Activated CD8-positive, alpha-beta memory T cell treated with anti-CD3 and anti-CD28 coated beads for 4 hours (primary cell): ENCODE measurements at places on chromosomes 4 and X.
A peak's percentile ranks its signal among the peaks of the same experiment; 100 is the strongest.

- no peak for DNase-seq
Observed at GRCh38 chrX:140432346-140433175, 72.3 kb downstream of the SOX3 start.

- no peak for DNase-seq
Observed at GRCh38 chr4:157888281-157888680, 284.5 kb downstream of the GASK1B start.

DNA sequence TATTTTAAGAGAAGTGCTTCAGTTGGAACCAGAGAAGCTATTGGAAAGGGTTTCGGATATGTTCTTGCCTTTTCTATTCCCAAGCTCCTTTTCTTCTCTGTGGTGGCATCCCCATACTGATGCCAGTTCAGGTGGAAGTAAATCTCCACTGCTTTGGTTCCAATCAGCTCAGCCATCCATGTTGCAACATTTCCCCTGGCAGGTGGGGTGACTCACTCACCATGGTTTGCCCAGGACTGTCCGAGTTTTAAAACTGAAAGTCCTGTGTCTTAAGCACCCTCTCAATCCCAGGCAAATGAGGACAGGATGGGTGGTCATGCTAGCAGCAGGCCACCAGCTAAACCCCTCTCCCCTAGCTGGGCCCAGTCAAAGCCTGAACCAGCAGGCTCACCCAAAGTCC, 15.1 kb downstream of the RAI2 start:
- no peak for DNase-seq

GRCh38 chr4:143232277-143232676, 47.6 kb downstream of the USP38 start:
- no peak for DNase-seq

GRCh38 chr4:14848229-14848628, 154.1 kb upstream of the CPEB2 start:
- DNase-seq, result no peak

DNA sequence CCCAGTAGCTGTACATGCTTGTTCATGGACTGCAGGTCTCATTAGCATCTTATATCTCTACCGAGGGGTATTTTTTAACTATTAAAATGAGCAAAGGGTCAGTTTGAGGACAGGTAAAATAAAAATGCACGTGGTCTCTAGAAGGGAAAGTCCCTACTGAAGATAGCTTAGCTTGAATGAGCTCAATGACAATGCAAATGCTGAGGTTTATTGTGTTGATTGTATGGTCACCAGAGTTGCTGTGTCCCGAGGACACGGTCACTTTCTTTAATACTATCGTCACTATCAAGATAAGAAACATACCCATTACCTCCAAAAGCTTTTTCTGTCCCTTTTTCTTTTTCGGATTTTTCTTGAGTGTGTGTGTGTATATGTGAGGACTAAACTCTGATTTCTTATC, 250.5 kb upstream of the PRKX start:
- no peak for DNase-seq

- DNase-seq, result no peak
Observed at GRCh38 chr4:157291071-157291470, 70.5 kb downstream of the GRIA2 start.

DNA sequence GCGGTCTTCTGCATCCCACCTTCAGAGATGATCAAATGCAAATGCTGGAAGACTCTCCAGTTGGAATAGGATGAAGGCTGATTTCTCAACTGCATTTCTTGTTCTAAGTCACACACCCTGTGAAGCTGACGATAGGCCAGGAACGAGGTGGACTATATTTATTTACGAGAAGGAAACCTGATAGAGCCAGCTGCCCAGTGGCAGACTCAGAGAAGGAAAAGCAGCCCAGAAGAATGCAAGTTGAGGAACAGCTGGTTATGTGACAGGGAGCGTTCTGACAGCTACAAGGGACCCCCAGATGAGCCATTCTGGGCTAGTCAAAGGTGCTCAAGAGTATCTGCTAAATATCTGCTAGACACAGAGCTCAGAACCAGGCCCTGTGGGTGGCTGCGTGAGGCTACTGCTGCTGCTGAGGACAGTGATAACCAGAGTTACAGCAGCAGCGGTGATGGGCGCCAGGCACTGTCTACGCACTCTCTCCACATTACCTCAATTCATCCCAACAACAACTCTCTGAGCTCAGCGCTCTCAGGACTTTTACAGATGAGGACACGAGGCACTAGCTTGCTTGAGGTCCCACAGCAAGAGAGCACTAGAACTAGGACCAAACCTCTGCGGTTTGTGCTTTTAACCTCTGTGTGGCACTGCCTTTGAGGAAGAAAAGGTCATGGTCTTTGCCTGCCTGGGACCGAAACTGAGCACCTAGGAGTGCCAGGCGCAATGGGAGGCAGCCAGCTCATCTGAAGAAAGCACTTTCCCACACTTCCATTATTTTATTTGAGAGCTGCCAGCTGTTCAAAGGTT, 69.0 kb downstream of the GATB start:
- DNase-seq, result no peak

DNA sequence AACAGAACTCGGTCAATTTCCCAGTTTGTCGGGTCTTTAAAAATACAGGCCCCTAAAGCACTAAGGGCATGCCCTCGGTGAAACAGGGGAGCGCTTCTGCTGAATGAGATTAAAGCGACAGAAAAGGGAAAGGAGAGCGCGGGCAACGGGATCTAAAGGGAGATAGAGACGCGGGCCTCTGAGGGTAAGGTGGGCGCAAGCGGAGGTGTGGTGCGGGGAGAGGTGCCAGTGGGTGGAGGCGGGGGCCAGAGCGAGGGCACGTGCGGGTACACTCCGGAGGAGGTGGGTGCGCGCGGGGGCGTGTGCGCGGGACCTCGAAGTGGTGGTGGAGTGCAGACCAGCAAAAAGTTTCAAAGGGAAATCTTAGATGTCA, 787 bp upstream of the TET2 start:
- peak; percentile 16 for DNase-seq

- DNase-seq, result no peak
Observed at GRCh38 chr4:106370214-106370613, 1.6 kb upstream of the GIMD1 start.

- DNase-seq, result no peak
Observed at GRCh38 chr4:170853422-170854021, 763.8 kb upstream of the AADAT start.

DNA sequence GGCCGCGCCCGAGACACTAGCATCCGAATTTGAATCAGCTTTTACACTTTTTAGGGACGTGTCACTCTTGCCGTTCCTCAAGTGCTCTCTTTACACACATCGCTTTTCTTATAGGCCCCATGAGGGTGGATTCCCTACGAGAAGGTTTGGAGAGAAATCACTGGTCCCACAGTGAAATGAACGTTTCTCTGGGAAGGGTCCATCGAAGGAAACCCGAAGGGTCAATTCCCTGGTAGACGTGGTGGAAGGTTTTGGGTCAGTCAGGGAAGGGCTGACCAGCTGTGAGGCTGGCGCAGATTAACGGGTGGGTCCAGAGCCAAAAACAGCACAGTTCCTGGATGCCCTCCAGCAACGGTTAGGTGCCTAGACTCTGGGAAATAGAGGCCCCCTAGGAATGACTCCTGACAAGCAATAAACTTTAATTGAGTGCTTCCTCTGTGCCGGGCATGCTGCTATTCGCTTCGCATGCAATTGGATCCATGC, 35.9 kb downstream of the ETDC start:
- no peak for DNase-seq

- no peak for DNase-seq
Observed at GRCh38 chr4:97153042-97153441, 990.2 kb downstream of the STPG2 start.

- DNase-seq, result no peak
Observed at GRCh38 chr4:161883157-161883556, 280.6 kb downstream of the FSTL5 start.

DNA sequence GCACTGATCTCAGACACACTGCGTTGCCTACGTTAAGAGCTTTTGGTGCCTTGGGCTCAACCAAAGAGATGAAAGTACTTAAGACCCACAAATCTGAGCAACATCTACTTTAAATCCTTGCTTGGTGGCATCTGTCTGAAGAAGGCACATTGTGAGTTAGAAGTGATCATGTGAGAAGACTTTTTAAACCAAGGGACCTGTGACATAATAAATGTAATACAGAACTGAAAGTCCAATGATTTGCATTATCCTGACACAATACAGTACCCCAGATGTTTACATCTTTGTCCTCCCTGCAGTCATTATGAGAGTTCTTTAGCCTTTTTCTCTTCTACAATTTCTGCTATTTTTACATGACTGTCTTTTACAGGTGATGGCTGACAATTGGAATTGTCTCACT, 96.7 kb upstream of the FTHL17 start:
- no peak for DNase-seq

DNA sequence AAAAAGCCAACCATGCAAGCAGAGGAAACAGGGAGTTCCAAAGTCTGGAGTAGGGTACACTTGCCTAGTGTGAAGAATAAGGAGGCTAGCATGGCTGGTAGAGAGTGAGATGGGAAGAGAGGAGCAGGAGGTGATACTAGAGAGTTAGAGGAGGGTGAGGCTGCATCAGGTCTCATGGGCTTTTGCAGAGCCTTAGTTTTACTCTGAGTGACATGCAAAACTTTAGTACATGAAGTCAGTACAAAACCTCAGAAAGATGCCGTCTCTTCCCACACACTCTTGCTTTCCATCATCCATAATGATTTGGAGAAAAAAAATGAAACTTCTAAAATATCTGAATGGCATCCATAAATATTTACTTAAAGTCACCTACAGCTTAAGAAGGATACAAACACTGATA, 5.0 kb downstream of the OPRPN start:
- DNase-seq, result no peak

DNA sequence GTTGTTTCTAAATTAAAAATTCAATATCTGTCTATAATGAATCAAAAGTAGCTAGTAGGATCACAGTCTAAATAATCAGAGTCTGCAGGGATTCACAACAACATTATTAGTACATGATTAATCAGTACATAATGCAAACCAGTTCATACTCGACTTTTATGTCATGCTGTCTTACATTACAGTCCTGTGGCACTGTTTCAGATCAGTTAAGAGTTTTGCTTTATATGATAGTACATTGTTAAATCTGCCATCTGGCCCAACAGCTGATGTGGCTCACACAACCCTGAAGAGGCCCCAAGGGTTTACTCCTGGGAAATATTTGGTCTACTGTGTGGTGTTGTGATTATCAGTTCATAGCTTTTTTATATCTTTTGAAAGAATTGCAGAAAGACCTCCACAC, 247.1 kb upstream of the ETNPPL start:
- no peak for DNase-seq

GRCh38 chr4:55854129-55854528, 681 bp downstream of the EXOC1 start:
- DNase-seq, result no peak

DNA sequence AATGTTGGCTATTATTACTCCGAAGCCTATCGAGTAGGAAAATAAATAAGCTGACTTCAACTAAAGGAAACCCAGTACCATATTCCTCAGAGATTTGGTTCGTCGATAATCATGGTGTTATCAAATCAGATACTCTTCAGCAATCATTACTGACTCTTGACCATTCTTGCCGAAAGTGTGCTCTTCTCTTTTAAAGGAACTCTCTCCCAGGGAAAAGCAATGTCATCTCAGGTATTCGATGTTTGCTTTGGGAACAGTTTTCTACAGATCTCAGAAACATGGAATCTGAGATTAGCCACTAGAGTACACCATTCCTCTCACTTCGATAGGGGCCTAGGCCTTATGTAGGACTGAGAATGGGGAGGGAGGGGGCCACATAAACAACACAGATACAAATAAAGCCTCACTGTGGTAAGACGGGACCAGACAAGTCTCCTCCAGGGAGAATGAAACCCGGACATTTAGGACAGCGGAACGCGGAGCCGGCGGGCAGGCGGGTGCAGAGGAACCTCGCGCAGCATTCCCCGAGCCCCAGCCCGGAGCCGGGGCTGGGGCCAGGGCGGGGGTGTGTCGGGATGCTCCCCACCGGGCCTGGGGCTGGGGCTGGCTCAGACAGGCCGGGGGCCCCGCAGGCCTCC, 581 bp downstream of the DNAJB14 start:
- DNase-seq, result no peak

DNA sequence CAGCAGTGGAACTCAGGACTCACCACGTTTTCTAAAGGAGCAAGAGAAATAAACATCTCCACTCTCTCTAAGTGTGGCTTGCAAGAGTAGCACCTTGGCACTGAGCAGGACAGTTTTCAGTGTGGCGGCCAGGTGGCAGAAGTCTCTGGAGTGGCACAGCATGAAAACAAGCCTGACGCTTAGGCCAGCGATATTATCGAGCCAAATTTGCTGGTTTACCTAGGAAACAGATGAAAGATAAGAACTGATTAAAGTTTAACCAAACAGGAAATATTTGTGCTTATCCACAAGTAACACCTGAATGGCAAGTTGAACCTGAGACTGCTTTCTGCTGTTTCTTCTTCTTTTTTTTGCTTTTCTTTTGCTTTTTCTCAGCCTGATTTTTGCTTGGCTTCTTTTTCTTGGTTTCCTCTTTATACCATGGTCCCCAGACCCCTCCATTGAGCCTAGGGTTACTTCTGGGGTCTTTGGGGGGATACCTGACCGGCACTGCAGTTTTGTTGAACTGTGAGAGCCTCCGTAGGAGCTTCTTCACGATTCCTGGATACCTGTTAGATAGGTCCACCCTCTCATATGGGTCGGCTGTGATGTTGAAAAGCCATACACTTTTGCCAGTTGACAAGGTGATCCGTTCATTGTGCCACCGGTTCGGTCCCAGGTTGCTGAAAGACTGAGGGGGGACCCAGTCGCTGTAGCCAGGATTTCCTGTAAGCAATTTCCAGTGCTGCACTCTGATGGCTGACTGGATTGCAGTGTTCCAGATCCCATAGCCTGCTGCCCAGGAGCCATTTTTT, 77.3 kb downstream of the ARSJ start:
- peak; percentile 37 for DNase-seq

DNA sequence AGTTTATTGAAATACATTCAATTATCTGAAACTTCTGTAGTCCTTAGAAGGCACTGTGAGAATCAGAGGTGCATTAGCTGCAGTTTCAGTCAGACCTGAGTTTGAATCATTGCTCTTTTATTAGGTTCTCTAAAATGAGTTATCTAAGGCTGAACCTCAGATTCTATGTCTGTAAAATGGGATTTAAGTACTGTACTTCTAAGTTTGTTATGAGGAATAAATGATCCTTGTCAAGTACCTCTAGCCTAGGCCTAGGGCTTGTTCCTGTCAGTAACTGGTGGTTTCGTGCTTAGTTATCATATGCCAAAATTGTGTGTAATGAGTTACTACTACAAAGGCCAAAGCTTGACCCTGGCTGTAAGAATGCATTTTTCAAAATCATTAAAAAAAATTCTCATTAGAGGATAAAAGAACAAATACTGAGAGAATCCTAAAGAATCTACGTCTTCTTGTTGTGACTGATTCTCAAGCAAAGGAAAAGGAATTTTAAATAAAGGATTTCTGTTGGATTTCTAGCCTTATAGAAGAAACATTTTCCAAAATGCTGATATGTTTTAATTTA, 65.8 kb downstream of the SLIT2 start:
- no peak for DNase-seq

DNA sequence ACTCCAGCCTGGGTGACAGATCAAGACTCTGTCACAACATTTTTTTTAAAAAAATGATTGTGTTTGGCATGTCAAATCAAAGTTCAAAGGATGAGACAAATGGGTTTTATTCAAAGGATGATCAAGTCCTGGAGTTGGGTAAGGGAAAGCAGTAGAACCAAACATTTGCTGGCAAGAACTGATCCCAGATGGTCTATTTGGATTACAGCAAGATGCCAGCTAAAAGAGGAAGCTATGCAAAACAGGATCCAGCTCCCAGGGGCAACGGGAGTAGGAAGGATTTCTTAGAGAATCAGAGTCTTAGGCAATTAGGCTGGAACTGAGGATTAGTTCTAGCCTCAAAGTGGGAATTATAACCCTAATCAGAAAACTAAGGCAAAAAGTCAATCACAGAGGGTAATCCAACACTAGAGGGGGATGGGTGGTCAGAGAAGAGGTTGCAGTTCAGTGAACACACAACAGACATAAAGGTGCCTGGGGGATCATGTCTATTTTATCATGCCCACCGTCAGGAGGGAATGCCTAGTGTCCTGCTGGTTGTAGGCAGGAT, 133.0 kb upstream of the PLS3 start:
- no peak for DNase-seq
